ENCODE measurements at places on chromosomes 1 and 21. TPM values are rescaled to one million over a fixed set of nuclear protein-coding genes. Genes with fewer than 3 reads are reported as not detected.

The UBR4 gene
- 140 TPM for total RNA-seq

The SLC30A7 gene
- total RNA-seq = 22.7 TPM

The PRAMEF26 gene
- not detected for total RNA-seq

The KRTAP19-5 gene
- total RNA-seq = not detected

The SLC16A4 gene
- 3.2 TPM for total RNA-seq

The ETV3L gene
- total RNA-seq = not detected

The CYP4Z1 gene
- total RNA-seq = 1.00 TPM

The CCDC27 gene
- not detected for total RNA-seq

The IFFO2 gene
- total RNA-seq = 5.0 TPM

The KCNE2 gene
- not detected for total RNA-seq

The CCDC17 gene
- total RNA-seq = 9.0 TPM

The RPAP2 gene
- total RNA-seq = 8.3 TPM

The TCHH gene
- total RNA-seq = not detected

The DNAJC11 gene
- total RNA-seq = 62.1 TPM

The CD1C gene
- total RNA-seq = 7.1 TPM

The ATP1A4 gene
- total RNA-seq = not detected

The BCAN gene
- total RNA-seq = not detected

Data from transverse colon (tissue), 4 donors.